Left renal pelvis (tissue), 4 donors: ENCODE measurements at places on chromosomes 3 and 15.

DNA sequence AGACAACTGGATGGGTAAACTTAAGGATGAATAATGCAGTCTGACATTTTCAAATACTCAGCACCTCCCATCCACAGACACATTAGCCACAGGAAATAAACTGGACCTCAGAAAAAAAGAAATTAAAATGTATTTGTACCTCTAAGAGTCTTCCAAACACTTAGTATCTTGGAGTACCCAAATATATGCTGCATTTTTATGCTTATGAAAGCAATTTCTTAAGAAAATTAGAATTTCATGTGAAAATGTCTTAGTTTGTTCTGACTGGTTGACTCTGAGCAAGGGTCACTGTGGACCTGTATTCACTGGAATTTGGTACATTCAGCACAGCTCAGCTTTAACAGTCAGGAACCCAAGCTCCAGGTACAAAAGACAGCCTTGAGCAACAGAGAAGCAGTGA is 216.2 kb upstream of the UBE2E2 start:
- no peak for DNase-seq

GRCh38 chr3:29593802-29594201 is 312.9 kb downstream of the RBMS3 start:
- DNase-seq, result no peak

GRCh38 chr3:182837855-182838454 is 44.7 kb downstream of the ATP11B start:
- DNase-seq, result no peak

- peak; percentile 14 for DNase-seq
Observed at GRCh38 chr3:152183473-152183872, 85.3 kb upstream of the MBNL1 start.

DNA sequence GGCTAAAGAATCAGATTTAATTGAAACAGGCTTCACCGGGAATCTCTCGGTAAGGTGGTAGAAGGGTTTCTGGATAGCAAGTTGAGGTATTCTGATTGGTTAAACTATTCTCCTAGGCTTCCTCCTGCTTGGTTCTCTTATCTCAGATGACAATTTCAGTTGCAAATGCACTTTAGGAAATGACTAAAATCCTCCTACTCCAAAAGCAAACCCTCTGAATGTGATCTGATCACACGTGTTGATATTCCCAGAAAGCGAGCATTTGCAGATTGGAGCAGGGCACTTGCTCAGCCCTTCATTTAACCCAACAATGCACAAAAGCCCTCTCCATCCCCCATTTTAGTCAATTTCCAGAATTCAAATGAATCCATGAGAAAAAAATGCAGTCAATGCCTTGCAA is 55.6 kb upstream of the ICE2 start:
- DNase-seq, result no peak

GRCh38 chr3:27606537-27606936 is 115.6 kb downstream of the EOMES start:
- no peak for DNase-seq

GRCh38 chr15:50909010-50909317 is 481 bp downstream of the AP4E1 start:
- no peak for DNase-seq

GRCh38 chr3:118740722-118741290 is 293.8 kb downstream of the IGSF11 start:
- DNase-seq, result no peak

DNA sequence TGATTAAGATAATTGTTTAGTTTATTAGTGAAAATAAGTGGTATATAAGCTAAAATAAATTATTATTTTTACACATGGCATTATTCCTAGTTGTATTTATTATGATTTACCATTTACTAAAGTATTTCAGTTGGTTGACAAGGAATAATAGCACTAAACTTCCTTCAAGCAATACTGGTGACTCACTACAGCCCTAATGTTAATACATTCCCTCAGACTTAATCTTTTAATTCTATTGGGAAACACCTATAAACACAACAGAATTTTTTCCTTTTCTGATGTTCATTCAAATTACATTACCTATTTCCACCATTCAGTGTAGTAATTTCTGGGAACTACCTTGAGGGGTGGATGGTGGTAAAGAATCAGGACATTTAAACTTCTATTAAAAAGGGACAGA is 264.0 kb downstream of the TIGIT start:
- DNase-seq, result no peak

GRCh38 chr3:27861046-27862036 is 139.2 kb upstream of the EOMES start:
- DNase-seq, result no peak

DNA sequence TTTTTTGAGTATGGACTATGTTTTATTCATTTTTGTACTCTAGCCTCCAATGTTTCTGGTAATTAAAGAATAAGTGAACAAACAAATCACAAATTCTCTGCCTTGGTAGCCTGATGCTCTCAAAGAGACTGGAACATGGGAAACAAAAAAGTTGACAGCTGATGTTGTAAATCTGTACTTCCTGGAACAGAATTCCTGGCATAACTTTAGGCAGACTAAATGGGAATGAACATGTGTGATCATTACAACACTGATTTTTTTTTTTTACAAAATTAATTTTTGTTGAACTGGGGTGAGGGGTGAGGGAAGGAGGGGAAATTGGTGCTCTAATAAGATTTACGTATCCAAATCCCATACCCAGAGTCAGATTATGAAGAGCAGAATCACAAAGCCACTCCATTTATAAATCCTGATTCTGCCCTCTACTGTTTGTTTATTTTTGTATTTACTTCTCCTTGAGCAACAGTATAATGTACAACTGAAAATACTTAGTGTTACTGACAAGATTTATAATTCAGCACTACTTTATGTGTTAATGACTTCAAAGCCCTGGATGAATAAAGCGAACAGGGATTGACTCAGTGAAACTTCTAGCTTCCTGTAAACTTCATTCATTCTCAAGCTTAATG is 165.0 kb downstream of the FRMD5 start:
- no peak for DNase-seq

DNA sequence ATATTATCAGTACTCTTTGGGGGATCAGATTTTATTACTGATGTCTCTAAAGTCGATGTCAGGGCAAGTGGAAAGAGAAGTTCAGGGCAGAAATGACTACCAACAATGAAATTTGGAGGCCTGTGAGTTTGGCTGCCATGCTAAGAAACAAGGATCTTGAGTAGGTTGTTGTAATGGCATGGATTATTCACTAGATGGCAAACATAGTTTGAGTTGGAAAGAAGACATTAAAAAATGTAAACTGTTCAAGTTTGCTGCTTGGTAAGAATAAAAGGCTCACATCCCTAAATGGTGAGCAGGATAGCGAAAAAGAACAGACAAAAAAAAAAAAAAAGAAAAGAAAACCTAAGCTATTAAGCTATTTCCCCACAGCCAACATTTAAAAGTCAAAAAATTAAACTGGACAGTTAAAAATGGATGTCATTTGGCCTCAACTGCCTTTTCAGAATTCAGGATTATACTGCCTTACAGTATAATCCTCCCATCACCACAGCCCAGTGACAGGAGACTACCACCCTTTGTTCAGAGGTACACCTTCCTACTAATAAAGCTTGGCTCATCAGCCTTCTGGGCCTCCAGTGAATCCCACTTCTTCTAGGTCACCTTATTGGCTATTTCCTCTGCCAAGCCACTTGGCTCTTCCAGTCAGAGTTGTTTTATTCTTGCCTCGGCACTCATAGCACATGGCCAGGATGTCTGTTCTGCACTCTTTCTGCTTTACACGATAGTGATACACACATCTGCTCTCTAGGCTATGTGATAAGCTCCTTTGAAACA is 163.7 kb downstream of the PLD1 start:
- DNase-seq, result no peak
